Tracheal epithelial cell (primary cell): ENCODE measurements at places on chromosomes 12 and 14. TPM values are rescaled to one million over a fixed set of nuclear protein-coding genes. Genes with fewer than 3 reads are reported as not detected.

The KDM5A gene
- 32.6 and 42.9 TPM in 2 replicates for total RNA-seq

The EPYC gene
- total RNA-seq = not detected in 2 replicates

The CLEC4D gene
- under 0.01 TPM in 1 of 2 replicates, not detected in the other for total RNA-seq

The WNT5B gene
- total RNA-seq = 0.43 and 27.7 TPM in 2 replicates
